ENCODE measurements at places on chromosomes 5 and 9.

DNA sequence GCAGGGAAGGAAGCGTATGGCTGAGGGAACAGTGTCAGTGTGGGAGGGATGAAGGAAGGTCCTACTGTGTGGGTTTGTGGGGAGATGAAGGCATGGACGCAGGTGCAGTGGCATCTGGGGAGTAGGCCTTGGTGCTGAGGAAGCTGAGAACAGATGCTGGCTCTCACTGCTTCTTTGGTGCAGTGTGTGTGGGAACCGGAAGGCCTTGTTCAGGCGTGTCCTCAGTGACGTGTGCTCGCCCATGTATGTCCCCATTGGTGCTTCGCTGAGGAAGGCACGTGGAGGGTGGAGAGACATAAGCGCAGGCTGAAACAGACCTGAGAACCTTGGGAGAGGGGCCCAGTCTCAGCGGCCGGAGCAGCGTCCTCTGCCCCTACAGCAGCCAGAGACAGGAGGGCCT, 18.7 kb downstream of the ADAMTS13 start:
- DNase-seq = no peak

- DNase-seq = no peak
These were observed 110.2 kb upstream of the COL5A1 start for GRCh38 chr9:134531220-134531970.

GRCh38 chr5:80231243-80231642, 24.6 kb downstream of the SERINC5 start:
- no peak for DNase-seq

GRCh38 chr9:23577611-23578010, 248.4 kb downstream of the ELAVL2 start:
- no peak for DNase-seq

- DNase-seq = no peak
These were observed 183.8 kb upstream of the S1PR3 start for GRCh38 chr9:88807426-88807825.

GRCh38 chr9:33236571-33236970, 3.4 kb upstream of the SPINK4 start:
- DNase-seq = no peak

- no peak for DNase-seq
These were observed 156.8 kb downstream of the SEMA5A start for GRCh38 chr5:9388941-9389674.

DNA sequence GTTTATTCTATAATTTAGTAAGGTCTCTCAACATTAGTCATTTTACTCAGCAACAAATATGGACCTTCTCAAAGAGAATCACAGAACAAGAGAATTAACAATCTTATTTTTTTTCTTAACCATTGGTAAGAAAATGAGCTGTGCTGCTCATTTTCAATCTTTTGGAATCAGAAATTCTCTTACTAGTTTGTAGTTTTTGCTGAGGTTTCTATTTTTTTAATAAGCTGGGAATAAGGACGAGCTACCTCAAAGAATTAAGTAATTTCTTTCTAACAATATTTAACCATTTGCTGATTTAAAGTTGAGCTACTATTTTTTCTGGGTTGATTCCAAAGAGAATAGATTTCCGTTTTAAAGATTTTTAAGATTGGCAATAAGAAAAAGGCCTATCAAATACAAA, 44.2 kb downstream of the PLGRKT start:
- no peak for DNase-seq

GRCh38 chr5:148776780-148777179, 49.6 kb upstream of the ADRB2 start:
- no peak for DNase-seq

- DNase-seq = peak; percentile 15
These were observed 1.0 kb upstream of the GOLGA1 start for GRCh38 chr9:124941679-124942561.

All from stimulated activated CD4-positive, alpha-beta T cell treated with anti-CD3 and anti-CD28 coated beads, TNF-alpha, amount 100 ng/mL, for 48 hours (primary cell).